CMK (cell line): ENCODE measurements at places on chromosomes 1 and 21.
A peak's percentile ranks its signal among the peaks of the same experiment; 100 is the strongest.

GRCh38 chr1:232908831-232909230 is 41.6 kb upstream of the NTPCR start:
- DNase-seq: no peak

- DNase-seq: no peak
These were observed 25.7 kb downstream of the CAMK1G start for GRCh38 chr1:209609041-209609790.

DNA sequence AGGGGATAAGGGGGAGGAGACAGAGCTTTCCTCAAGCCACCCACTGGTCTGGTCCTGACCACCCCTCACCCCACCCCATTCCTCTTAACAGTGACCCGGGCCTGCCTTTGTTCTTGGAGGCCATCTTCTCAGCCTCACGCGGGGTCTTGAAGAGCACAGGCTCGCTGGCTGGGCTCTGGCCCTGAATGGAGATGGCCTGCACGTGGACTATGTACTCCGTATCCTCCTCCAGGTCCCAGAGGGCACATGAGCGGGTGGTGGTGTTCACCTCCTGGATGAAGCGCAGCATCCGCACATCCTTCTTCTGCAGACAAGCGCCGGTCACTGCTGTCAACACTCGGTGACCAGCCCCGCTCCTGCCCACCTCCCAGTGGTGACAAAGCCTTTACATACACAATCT is 2.6 kb downstream of the FNDC5 start:
- DNase-seq: no peak

DNA sequence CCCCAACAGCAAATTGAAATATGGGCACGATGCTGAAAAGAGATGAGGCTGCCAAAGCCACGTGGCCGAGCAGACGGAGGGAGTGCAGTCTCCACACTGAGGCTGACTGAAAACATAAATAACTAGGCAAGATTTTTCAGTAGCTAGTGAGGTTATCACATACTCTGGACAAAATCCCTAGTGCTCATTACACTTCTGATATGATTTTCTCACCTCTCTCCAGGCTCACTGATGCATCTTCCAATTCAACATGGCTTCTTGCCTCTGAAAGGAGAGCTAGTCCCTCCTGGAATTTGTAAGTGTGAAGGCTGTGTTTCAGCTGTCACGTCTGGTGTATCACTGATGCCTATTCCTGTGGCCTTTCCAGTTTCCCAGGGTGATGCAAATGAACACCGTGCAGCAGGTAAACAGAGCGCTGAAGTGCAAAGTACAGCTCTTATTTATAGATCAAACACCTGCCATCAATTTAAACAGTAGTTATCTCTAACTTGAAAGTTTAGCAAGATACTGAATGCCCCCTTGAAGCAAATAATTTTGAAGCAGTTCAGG is 656.1 kb downstream of the KIF26B start:
- no peak for DNase-seq

DNA sequence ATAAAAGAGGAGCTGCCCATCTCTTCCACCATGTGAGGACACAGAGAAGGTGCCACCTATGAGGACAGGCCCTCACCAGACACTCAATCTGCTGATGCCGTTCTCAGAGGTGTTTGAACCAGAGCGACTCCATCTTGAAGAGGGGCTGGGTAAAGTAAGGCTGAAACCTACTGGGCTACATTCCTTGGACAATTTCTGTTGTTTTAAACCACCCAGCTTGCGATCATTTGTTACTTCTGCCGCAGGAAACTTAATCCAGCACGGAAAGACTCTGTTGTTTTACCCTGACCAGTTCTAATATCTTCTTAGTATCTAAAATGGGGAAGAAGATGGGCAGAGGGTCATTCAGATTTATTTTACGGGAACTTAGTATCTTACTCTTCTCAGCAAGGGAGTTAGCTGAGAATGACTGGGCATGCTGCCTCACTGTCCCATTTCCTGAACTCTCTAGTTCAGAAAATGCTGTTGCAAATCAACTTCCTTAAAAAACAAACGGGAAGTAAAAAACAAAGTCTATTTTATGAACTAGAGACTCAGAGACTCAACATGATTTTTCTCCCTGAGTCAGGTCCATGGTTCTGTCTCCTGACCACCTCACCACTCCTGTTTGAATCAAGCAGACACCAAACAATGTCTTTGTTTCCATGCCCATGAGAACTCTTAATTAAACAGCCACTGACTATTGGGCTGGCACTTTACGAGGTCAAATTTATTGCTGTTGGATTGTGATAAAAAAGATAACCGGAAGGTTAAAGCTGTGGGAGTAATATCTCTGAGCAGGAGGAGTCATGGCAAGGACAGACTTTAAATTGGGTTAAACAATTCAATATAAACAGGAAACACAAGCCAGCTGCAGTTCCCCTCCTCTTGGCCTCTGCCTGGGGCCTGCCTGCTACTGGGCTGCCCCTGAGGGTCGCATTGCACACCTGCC is 23.8 kb upstream of the IFNAR1 start:
- peak; percentile 78 for DNase-seq

DNA sequence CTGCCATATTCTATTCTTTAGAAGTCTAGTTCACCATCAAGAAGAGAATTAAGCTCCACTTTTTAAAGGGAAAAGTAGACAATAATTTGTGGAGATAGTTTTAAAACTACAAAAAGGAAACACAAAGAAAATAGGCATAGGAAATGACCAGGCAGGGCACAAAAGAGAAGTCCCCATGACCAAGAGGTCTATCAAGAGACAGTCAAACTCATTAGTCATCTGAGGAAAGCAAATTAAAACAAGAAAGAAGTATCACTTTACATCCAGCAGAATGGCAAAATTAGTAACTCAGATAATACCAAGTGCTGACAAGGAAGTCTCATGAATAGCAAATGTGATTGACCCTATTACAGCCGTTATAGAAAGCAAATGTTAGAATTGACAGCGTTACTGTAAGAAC is 243.7 kb upstream of the SNX7 start:
- no peak for DNase-seq
